Right ventricle myocardium inferior (tissue), 1 donor: ENCODE measurements at places on chromosomes 3 and 15. TPM values are rescaled to one million over a fixed set of nuclear protein-coding genes. Genes with fewer than 3 reads are reported as not detected.

Gene HACD2
- total RNA-seq, result 12.1 TPM

- no peak for DNase-seq
These were observed 25.5 kb upstream of the PIK3R4 start for GRCh38 chr3:130772129-130772528.

GRCh38 chr3:115388166-115388565, 235.1 kb upstream of the GAP43 start:
- no peak for DNase-seq

- no peak for DNase-seq
These were observed 864 bp downstream of the SEMA3G start for GRCh38 chr3:52443791-52444687.

DNA sequence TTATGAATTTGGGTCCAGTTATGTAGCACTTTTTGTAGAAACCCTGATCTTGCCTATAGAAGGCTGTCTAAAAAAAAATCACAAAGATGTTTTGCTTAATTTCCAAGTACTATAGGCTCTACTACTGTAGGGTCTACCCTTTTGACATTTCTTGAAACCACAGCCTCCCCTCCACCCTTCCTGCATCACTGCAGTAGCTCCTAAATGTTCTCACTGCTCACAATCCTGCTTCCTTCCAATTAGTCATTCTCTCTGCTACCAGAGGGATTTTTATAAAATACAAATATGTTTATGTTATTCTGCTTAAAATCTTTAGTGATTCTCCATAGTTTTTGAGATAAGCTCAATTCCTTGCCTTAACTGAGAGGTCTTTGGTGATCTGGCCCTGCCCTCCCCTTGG, 114.0 kb downstream of the CYP19A1 start:
- no peak for DNase-seq

GRCh38 chr15:37143351-37143750, 43.0 kb upstream of the MEIS2 start:
- DNase-seq, result no peak
